ENCODE measurements at places on chromosomes 4 and X.

- no peak for DNase-seq
Observed at GRCh38 chrX:45445745-45446412, 245.2 kb upstream of the DIPK2B start.

DNA sequence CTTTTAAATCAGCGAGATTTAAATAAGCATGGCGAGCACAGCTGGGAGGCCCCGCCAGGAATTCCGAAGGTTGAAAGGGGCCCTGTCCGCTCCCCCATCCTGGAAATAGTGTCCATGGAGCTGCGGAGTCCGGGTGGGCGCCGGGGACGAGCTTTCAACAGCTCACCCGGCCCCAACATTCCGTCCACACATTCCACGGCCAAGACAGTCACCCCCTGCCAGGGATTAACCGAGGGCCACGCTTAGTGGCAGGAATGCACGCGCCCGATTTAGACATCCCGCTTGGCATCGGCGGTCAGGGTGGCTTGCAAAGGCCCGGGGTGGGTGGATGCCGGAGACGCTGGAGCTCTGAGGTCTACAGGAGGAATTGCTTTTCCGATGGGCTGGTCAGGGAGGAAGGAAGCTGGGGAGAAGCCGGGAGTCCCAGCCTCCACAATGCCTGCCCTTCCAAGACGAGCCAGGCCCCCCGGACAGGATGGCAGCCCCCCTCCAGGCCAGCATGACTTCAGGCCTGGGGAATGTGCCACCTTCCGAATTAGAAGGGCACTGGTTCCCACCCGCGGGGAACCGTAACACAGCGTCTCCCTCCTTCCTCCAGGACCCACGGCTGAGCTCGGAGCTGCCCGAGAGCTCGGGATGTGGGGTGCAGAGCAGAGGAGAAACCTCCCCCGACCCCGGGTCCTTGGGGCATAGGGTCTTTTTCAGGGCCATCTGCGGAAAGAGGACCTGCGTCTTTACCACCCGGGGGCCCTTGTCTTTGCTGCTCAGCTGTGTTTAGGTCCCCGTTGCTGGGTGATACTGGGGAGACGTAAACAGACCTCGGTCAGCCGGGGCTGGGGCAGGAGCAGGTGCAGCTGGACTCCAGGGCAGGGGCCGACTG is 26.9 kb upstream of the PPP2R3B start:
- no peak for DNase-seq

DNA sequence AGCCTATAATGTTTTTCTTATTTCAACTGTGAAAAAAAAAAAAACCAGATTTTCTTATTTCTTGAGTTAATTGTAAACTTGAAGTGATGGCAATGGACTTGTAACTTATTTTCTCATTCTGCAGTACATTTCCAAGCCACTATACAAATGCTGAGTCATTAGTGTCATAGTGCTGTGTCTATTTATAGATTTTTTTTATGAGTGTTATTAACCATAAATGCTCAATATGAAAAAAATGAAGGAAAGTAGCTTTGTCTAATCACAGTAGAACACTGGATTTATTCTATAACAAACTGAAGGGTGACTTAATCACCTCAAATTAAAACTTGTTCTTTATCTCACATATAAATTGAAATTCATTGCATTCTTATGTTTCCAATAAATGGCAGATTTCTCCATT is 718.6 kb downstream of the CCSER1 start:
- no peak for DNase-seq

DNA sequence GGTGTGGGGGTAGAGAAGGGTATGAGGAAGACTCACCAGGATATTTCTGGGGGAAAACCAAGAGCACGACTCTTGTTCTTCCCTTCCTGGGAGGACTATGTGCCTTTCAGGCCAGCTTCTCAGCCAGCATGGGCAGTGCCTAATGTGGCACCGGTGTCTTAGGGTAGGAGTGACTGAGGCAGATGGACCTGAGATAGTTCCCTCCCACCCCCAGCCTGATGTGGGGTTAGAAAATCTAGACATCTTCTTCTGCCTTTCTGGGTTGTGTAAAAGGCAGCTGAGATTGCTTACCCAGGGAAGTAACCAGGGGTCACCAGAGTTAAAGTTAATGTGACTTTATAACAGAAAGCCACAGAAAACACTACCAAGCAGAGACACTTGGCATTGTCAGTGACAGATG is 127.3 kb downstream of the TMA16 start:
- DNase-seq, result no peak

GRCh38 chrX:129743821-129744220 is 5.0 kb downstream of the XPNPEP2 start:
- DNase-seq, result no peak

DNA sequence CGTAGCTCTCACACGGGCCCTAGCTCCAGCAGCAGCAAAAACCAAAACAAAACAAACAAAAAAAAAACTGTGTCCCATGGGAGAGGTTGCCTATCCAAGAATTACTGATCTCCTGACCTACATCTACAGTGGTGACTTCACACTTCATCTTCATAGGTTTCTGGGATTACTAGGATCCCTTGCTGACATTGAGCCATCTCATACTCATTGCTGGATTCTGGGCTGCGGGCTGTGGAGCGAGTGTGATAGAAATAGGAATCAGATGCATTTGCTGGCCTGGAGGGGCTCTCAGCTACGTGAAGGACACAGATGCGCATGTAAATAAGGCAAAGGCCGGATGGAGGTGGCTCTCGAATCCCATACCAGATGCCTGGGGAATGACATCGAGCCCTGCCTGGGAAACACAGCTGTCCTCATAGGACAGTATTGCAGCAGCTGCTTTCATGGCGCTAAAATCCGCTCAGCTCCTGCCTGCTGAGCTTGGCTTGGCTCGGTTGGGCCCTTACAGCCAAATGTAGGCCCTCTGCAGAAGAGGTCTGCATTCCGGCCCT is 41.7 kb downstream of the CNGA2 start:
- no peak for DNase-seq

DNA sequence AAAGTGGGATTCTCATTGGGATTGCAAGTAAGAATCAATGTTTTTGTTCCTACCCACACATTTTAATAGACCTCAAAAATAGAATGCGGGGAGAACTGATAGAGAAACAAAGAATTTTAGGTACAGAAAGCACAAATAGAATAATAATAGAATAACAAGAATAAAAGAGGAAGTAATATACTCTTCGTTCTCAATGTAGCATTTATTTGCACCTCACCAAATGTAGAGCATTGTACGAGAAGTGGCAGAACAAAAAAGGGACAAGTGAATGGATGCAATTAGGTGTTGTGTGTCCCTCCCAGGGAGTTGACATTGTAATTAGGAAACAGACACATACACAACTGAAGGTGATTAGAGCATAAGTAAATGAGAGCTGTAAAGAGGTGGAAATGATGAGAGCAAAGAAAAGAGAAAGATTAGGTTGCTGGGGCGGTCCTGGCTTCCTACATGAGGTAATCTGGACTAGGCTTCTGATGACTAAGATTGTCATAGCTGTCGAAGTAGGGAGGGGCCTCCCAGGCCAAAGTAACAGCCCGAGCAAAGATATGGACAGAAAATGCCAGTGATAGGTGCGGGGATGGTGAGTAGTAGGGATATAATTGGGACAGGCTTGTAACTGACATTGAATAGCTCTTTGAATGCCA is 10.4 kb downstream of the RAB9A start:
- no peak for DNase-seq

- no peak for DNase-seq
Observed at GRCh38 chr4:55086578-55086977, 38.8 kb downstream of the KDR start.

DNA sequence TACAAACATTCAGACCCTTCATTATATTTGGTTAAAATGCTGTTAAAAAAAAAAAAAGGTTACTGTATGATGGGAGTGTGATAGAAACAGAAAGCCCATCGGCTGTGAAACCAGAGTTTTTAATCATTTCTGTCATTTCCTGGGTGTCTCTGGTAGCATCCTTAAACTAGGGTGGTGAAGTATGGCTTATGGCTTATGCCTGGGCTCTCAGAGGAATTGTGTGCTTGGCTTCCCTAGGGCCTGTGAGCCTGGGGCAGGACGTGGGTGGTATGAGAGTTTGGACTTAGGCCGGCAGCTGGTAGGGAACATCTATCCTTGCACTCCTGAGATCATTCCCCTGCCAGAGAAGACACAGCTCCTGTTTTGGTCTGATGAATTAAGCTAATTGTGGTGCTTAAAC is 52.2 kb downstream of the DCUN1D4 start:
- no peak for DNase-seq

- no peak for DNase-seq
Observed at GRCh38 chr4:173243917-173244658, 75.5 kb downstream of the GALNT7 start.

- no peak for DNase-seq
Observed at GRCh38 chr4:119286377-119287002, 35.4 kb downstream of the FABP2 start.

DNA sequence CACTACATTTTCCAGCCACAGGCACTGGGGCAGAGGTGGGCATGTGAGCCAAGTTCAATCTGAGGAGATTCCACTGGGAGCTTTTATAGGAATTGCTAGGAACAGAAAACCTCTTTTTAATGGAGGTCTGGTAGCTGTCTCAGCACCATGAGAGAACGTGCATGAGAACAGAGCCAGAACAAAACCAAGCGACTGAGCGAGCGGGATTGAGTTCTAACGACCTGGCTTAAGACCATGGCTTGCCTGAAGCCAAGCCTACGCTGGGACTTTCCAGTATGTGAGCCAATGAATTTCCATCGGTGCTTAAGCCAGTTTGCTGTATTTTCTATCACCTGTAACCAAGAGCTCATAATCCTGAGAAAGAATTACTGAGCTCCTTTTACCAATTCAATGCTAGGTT is 183.7 kb downstream of the NR3C2 start:
- no peak for DNase-seq

Measured in lower leg skin (tissue), 4 donors.